NCI-H1436 treated with DMSO at 0.1 percent for 48 hours (cell line): ENCODE measurements at places on chromosomes 7 and 10.

DNA sequence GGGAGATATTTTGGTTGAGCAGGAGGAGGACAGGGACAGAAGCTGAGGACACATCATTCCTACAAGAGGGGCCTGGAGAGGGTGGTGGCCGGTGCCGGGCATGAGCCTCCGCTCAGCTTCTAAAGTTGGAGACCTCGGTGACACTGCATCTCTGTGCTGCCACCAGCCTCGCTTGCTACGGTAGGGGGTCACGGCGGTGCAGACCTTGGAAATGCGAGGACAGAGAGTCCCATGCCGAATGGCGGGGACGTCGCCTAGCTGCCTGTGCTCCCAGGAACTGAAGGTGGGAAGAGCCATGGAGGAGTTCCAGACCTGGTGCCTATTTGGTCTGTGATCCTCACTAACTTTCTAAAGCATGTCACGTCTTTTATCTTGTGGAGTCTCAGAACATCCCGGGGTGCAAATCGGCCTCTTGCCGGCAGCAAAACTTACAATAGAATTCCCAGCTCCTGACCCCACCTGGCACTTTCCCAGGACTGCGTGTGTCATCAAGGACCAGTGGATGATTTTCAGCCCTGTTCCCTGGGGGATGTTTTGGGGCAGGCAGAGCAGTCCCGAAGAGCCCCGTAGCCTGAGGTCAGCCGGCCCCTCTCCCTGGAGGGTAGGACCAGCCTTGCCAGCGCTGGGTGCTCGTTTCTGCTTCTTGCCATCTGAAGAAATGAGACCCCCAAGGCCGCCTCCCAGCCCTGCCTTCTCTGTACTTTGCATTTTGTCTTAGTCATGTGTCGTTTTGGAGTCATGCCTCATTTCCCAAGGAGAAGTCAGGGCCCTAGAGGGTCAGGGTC is 205.8 kb upstream of the SHH start:
- DNase-seq: no peak

- no peak for DNase-seq
Measured at GRCh38 chr7:41491308-41491707, 211.6 kb downstream of the INHBA start.

DNA sequence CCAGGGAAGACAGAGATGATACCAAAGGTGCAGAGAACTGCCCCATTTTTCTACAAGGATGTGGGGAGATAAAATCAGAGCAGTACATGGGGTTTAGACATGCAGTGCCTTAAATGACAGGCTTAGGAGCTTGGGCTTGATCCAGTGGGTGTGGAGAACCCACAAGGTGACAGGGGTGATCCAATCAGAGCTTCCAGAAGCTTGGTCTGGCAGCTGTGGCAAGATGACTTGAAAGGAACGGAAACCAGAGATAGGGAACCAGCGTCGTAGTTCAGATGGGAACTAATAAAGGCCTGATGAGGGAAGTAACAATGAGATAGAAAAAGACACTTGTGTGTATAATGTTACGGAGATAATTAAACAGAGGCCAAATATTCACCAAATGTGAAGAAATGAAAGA is 80.7 kb downstream of the SLC37A3 start:
- no peak for DNase-seq

DNA sequence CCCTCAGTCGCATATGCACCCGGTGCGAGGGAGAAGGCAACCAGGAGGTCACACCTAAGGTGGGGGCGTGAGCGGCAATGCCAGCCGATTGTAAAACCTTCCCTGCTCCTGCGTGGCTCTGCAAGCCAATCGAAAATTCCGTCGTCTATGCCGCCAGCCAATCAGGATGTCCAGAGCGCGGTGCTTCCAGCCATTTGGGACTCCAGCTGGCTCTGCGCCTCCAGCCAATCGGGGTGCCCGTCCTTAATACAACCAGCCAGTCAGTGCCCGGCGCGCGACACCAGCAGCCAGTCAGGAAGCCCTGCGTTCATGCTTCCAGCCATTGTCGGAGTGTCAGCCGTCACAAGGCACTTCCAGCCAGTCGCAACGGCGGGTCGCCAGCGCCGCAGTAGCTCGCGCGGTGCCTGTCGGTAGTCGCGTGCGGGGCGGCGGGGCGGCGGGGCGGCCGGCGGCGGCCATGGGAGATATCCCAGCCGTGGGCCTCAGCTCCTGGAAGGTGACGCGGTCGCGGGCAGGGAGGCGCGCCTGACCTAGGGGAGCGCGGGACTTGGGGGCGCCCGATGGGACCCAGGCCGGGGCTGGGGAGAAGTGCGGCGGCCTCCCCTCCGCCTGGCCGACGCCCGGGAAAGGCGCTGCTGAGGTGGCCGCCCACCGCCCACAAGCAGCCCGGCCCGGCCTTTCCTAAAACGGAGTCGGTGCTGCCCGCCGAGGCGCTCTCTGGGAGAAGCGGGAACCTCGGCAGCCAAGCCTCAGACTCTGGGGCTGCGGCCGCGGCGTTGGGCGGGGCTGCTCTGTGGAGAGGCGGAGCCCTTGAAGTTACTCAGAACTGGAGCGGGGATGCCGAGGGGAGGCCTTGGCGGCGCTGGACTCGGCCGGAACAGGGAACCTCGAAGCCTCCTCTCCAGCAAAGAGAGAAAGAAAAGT is at the start of gene AKR1E2:
Gene AKR1E2, plus strand, starts transcription at position 340 of the 924 bp plus-strand sequence. Its CDS starts 118 bp downstream, at position 458.
- DNase-seq: no peak

GRCh38 chr10:45420453-45421192 is 46.6 kb downstream of the ALOX5 start:
- DNase-seq: no peak

DNA sequence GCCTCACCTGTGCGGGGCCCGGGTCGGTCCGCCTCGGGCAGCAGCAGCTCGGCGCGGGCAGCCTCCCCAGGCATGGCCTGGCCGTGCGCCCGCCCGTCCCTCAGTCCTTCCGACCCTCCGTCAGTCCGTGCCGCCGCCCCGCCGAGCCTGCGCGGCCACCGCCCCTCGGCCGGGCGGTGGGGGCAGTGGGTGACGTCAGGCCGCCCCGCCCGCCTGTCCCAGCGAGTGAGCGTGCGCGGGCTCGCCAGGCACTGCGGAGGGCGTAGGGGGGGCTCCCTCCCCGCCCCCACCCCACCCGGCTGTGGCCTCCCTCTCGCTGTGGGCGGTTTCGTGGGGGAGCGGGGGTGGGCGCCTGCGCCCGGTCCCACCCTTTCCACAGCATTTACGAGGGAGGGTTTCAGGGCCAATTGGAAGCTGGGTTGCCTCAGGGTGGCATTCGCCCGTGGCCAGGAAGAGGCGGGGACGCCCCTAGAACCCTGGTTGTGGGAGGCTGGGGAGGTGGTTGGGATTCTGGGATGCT is at the start of gene NACAD:
Gene NACAD, minus strand, starts transcription at position 149 of the 520 bp plus-strand sequence. Its CDS starts 75 bp downstream, at position 74.
- DNase-seq: no peak

GRCh38 chr10:119348516-119349240 is 141.3 kb downstream of the GRK5 start:
- no peak for DNase-seq

GRCh38 chr10:97353945-97354344 is 19.4 kb upstream of the FRAT2 start:
- no peak for DNase-seq

DNA sequence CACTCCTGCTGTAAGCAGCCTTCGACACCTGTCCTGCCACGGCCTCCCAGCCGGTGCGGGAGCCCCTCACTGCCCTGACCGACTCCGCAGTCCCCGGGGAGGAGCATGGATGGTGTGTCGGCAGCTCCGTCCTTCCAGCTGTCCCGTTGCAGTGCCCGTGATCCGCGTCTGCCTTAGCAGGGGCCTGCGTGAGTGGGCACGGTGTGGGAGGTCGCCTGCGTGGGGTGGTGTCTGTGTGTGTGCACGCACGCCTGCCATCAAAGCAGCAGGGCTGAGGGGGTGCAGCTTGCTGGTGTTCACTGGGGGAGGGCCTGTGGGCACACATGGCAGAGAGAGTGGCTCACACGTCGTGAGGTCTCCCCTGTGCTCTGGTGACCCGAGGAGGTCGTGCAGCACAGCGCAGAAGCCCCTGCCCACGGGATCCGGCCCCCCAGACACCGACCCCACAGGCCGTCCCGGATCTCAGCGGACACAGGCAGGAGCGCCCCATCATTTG is 10.3 kb downstream of the MAFK start:
- DNase-seq: no peak

DNA sequence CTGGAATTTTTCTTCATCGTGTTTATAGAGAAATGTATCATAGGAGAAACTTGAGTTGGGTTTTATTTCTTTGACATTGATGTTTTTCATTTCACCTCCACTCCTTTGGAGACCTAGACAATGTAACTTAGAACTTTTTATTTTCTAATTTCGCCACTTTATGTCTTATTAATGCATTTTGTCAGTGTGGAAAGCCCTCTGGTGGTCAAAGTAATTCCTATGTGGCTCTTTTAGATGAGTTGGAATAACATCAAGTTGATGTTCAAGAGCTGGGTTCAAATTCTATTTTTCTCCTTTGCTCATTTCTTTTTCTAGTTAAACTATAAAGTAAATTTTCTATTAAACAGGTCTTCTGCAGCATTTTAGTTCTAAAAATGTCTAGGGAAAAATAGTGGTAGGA is 478.6 kb downstream of the LRMDA start:
- no peak for DNase-seq

DNA sequence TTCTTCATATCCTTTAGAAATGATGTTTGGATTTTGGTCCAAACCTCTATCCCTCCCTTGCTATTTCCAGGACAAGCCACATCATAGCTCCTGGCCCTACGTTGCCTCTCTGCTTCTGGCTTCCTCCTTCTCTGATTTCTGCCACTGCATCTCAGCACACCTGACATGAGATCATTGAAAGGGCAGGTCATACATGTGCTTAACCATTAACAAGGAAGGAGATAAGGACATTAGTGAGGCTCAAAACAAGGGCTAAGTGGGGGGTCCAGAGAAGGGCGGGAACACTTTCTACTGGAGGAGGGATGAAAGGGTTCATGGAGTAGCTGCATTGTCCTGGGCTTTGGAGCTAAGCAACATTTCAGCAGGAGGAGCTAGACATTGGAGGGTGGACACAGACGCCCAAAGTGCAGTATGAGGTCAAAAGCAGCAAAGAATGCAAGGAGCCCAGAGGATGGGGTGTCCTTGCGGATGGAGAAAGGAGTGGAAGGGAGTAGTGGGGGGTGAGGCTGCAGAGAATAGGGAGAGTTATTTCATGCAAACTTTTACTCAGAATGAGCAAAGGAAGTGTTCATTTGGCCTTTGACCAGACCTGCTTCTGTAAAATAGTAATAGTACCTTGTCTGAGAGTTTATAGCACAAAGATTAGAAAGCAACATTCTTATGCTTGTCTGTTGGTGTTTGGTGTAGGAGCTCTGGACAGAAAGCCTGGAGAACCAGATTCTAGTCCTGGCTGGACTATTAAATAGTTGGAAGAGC is 102.4 kb upstream of the CREB5 start:
- no peak for DNase-seq

- no peak for DNase-seq
Measured at GRCh38 chr7:50706469-50706937, 76.2 kb downstream of the GRB10 start.

DNA sequence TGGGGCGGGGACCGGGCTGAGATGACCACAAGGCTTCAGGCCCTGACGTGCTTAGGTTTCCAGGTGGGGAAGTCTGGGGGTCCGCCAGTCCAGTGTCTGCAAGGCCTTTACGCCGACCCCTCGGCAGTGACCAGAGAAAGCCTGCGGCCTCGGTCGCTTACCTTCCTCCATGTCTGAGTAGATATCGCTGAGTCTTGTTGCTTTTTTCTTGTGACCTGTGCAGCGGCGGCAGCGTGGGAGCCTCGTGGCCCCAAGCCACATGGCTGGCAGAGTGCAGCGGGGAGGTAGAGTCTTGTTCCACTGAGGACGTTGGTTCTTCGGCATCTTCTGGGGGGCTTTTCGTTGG is 329 bp downstream of the NOLC1 start:
- no peak for DNase-seq

DNA sequence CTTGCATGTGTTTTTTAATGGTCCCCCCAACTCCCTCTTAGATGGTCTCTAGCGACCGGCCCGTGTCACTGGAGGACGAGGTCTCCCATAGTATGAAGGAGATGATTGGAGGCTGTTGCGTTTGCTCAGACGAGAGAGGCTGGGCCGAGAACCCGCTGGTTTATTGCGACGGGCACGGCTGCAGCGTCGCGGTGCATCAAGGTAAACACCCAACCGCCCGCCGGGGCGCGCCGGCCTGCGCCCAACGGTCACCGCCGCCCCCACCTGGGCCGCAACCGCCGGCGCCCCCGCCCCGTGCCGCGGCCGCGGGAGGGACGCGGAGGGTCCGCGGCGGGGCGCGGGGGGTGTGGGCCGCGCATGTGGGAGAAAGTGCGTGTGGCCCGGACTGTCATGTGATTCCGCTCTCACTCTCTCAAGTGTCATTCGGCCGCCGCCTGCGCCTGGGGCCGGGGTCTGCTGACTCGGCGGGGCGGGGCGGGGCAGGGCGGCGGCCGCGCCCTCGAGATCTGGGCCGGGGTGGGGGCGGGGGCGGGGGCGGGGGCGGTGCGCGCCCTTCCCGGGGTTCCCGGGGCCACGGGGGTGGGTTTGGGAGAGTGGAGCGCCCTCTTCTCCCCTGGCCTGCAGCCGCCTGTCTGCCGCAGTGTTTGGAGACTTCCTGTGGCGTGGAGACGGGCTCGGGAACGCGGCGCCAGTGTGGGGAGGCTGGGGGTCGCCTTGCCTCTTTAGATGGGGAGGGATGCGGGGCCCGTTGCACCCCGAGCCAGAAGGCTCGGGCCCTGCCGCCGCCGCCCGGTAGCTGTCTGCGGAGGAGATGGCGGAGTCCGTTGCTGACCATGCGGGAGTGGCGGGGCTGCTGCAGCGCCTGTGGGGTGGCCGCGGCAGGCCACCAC is 817 bp downstream of the MLLT10 start:
- no peak for DNase-seq

GRCh38 chr10:92845921-92846320 is 2.4 kb upstream of the EXOC6 start:
- DNase-seq: no peak

- no peak for DNase-seq
Measured at GRCh38 chr10:121213437-121213836, 362.3 kb downstream of the WDR11 start.
